GM12878 (cell line): ENCODE measurements at places on chromosomes 7 and 10.

DNA sequence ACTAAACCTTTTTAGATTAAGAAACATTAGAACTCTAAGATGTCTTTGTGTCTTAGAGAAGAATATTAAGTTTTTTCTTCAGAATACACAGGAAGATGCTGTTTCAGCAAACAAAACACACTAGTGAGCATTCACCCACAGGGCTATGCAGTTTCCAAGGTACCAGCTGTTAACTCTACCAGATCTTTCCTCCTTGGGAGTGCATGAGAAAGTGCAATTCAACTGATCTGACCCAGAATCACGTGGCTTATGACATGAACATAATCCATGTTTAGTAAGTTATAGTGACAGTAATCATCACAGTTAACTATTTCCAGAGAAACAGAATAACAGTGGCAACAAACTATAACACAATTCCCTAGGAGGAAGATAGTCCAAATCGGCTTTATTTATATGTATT, 270.7 kb downstream of the CACNA2D1 start:
- no peak for DNase-seq

DNA sequence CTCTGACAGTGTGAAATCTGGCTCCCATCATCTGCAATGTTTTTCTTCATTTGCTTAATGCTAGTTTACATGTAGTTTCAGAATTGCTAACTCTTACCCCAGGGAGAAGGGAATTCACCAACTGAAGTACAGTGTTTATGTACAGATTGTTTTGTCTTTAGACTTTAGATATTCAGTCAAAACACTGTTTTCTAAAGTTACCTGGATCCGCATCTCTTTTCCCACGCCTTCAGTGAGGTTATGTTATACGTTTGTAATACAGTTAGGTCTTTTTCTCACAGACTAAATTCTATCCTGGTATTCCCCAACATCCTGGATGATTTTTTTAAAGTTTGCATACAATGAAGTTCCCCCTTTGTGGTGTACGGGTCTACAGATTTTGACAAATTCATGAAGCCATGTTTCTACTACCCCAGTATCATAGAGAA, 3.2 kb upstream of the LYZL1 start:
- DNase-seq = peak; percentile 57

GRCh38 chr7:47153576-47153975, 428.3 kb downstream of the TNS3 start:
- no peak for DNase-seq

- DNase-seq = no peak
Observed at GRCh38 chr7:42617071-42617765, 294.7 kb downstream of the C7orf25 start.

GRCh38 chr7:28481091-28481926, 69.0 kb downstream of the CREB5 start:
- DNase-seq = peak; percentile 85

DNA sequence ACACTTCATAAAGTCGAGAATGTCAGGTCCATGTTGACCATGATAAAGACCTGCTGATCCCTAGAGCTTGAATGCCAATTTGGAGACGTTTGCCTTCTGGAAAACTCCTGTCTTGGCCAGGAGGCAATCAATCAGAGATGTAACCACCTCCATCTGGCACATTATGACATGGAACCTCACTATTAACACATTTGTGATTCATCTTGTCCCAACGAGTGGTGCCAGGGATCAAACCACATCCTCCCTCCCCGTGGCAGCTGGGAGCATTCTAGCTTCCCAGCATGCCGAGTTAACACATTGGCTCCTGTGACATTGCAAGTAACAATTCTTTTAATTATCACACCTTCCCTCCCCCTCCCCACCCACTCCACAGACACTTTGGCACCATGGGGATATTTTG, 84.0 kb upstream of the PPP1R17 start:
- DNase-seq = no peak

DNA sequence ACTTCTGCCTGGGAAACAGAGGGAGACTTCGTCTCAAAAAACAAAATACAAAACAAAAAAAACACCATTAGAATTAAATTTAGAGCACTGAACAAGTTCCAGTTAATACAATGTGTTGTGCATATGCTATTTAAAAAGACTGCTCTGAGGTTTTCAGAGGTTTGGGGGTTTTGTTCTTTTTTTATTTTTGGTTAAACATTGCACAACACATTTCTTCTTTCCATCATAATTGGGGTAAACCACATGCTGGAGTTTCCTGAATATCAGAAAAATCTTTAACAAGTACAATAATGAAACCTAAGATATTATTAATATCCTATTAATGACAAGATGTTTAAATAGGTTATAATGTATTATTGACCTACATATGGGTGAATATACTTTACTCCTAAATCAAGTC, 26.3 kb downstream of the IGF2BP3 start:
- no peak for DNase-seq

DNA sequence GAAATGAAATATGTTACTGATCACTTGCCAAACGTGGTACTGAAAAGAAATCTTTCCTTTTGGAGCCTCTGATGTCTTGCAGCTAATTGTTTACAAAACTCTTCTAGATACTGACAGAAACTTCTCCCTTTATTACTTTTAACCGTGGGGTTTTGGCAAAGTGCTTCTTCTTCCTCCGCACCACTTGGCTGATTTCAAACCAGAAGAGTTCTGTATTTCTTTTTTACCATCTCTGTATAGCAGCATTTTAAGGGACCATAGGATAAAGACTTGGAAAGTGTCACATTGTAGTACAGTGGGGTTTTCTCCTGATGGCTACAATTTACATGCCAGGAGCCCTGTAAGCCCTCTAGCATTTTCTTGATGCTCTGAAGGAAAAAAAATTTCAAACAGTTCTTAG, 21.9 kb upstream of the CREB5 start:
- no peak for DNase-seq

DNA sequence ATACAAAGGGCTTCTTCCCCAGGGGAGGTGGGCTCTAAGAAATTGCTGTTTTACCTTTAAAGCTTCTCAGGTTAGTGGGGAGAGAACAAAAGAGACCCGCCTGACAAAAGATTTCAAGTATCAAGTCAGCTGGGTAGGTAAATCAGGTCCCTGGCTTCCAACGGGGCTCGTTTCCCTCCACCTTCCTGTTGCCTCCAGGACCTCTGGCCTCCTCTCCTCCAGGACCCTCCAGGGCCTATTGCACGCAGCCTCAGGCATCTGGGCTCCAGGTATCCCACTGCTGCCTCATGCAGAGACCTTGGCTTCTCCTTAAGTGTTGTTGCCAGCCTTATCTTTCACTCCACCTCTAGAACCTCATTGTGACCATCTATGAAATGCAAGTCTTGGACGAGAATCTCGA, 2.9 kb downstream of the BNIP3 start:
- no peak for DNase-seq

DNA sequence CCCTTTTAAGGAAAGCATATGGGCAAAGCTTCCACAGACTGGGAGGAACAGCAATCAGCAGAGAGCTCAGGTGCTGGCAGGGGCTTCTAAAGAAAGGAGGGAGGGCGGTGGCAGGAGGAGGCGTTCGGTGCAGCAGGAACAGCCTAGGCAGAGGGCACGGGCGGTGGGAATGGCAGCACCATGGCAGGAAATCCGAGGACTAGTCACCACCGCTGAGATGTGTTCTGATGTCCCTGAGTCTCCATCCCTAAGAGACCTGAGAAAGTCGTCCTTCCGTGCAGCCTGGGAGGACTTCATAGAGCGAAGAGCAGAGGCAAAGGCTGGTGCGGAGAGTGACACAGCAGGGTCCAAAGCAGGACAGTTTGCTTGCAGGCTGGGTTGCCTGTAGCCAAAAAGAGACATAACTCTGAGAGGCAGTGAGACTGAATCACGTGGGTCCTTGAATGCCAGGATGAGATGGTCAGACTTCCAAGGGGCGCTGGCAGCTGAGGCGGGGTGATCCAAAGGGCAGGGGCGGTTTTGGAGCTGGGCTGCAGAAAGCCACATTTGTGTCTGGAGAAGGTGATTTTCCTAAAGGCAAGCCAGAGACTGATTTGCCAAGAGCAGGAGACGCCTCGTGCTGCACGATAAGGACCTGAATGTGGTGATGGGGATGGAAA, 35.8 kb upstream of the GRID1 start:
- DNase-seq = no peak

DNA sequence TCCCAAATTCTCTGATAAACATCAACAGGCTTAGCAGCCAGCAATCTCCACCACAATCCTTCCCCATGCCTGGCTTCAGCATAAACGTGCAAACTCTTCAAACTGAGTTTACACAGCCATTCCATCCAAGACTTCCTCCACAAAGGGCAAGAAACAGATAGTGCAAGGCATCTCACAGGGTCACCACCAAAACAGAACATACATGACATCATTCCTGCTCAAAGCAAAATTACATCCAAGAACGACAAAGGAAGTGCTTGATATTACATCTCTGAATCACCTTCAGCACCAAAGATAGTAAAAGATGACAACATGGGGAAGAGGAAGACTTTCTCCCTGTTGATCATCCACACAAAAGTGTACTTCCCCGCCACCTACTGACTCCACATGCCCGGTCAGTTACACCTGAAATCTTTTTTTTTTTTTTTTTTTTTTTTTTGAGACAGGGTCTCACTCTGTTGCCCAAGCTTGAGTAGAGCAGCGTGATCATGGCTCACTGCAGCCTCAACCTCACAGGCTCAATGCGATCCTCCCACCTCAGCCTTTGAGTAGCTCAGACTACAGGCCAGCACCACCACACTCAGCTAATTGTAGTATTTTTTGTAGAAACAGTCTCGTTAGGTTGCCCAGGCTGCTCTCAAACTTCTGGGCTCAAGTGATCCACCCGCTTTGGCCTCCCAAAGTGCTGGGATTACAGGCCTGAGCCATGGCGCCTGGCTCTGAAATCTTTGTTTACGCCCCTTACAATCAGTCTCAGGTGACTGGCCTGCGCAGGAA, 127.5 kb downstream of the PARD3 start:
- no peak for DNase-seq

DNA sequence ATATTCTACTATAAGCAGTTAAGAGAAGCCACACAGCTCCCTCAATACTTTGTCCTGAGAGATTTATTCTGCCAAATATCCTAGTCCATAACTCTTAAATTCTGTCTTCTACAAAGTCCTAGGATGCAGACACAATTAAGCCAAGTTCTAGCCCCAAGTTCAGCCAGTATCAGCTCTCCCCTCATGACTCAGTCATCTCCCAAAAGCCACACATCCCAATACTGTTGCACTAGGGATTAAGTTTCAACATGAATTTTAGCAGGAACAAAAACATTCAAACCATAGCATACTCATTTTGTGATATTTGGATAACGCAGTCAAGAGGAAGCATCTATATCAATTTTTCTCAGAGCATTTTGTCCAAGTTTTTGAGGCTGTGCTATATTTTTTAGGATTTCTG, 277.4 kb downstream of the FZD1 start:
- no peak for DNase-seq

DNA sequence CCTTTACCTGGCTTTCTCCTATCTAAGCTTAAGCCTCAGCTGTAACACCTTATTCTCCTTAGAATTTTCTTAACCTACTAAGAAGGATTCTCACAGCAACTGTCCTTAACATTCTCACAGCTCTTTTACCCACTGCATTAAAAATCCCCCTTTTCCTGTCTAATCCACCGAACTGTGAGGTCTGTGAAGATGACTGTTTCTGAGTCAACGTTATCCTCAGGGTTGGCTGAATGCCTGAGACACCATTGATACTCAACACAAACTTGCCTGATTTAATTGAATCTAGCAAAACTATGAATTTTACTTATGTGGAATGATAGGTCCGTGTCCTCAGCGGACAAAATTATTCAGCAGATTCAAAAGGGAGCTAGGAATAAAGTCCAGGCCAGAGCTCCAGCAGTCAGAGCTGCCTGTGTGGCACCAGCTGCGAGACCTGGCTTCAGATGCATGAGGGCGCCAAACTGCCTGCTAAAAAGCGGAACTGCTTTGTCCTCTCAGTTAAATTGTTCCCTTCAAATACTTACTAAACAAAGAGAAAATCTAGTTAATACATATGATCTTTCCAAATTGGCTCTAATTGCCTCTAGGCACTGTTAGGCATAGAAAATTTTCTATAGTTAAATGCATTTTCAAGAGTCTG, 33.4 kb upstream of the VWDE start:
- DNase-seq = no peak

DNA sequence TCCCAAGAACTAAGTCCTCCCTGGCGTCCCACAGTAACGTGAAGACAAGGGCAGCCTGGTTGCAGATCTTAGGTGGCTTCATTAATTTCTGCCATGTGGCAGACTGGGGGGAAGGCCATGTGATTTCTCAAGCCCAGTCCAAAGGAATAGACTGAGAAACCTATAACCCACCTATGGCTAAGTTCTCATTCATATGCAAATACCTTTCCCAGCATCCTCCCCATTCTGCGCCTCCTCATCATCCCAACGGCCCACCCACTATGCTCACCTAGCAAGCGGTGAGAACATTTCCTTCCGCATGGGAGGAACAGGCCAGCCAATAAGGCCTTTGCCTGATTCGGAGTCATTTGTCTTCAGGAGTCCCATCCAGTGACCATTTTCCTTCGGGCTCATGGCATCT, 8.2 kb upstream of the CLEC2L start:
- DNase-seq = no peak

- DNase-seq = no peak
Observed at GRCh38 chr7:47738563-47739166, 156.8 kb upstream of the TNS3 start.

- no peak for DNase-seq
Observed at GRCh38 chr10:4252701-4253100, 467.7 kb upstream of the KLF6 start.

DNA sequence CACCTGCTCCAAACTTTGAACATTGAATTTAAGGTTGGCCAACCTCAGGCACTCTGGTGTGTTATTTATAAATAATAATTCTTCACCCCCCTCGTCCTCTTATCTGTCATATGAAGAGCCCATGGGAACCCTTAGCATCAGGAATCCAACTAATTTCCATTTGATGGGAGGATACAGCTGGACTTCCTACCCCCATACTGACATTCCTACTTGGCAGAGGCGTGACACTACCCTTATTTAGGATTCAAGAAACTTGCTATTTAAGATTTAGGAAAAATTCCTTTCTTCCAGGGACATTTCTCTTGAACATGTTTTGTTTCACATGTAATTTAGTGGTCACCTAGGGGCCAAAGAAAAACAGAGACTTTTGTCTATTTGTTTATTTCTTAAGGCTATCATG, 171.9 kb upstream of the NRP1 start:
- no peak for DNase-seq

GRCh38 chr7:106070567-106071254, 41.4 kb downstream of the SYPL1 start:
- no peak for DNase-seq

- no peak for DNase-seq
Observed at GRCh38 chr10:47294501-47294900, 5.5 kb upstream of the GDF10 start.

DNA sequence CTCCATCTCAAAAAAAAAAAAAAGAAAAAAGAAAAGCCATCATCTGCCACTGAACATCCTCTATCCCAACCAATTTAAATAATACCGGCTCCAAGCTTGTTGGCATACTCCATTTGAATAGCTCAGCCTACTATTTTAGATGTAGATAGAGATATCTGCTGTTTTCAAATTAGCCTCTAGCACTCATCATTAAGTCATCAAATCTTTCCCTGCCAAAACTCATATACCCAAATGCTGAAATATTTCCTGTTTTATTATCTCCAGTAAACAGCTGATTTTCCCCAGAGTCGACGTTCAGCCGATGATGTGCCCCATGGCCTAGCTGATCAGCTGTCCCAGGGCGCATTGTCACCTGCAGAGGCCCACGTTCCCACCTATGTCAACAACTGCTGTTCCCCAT, 34.5 kb upstream of the FRMD4A start:
- no peak for DNase-seq

GRCh38 chr7:149662591-149663095, 110.7 kb downstream of the ZNF467 start:
- peak; percentile 8 for DNase-seq
